Right renal cortex interstitium (tissue), 3 donors: ENCODE measurements at places on chromosomes 3 and 15. TPM values are rescaled to one million over a fixed set of nuclear protein-coding genes. Genes with fewer than 3 reads are reported as not detected.

The MAGEL2 gene
- 4.1 TPM for polyA plus RNA-seq

DNA sequence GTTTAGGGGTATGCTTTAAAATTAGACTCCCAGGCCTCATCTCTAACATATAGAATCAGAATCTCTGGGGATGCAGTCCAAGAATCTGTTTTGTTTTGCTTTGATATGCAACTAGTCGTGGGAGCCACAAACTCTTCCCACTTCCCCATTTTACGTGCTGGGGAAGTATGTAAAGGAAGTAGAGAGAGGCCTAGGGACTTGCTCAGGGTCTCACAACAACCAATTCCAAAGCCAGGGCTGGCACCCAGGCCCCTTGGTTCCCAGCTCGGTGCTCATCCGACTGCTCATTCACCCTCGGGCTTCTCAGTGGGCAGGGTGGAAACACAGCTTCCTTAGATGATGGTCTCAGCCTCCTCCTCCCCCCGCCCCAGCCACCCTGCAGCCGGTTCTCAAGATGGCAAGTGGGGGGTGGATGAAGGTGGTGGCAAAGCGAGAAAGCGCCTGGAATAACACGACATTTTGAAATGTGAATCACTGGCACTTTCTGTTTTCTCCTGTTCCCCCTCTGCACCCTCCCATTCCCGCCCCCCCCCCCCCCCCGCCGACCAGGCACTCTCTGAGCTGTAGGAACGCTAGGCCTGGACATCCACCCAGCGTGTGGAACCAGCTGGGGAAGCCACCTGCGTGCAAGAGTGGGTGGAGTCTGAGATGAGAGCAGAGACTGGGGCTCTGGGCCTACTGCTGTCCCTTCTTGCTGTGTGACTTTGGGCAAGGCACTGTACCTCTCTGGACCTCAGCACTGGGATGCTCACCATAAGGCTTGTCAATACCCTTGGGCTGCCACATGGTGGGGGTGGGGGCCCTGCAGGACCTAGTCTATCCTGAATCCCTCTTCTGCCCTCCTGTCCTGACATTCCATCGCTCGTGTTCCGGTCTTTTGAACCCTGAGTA, 214.5 kb downstream of the RPLP1 start:
- DNase-seq = no peak

GRCh38 chr3:180325958-180326357, 276.0 kb upstream of the TTC14 start:
- no peak for DNase-seq

DNA sequence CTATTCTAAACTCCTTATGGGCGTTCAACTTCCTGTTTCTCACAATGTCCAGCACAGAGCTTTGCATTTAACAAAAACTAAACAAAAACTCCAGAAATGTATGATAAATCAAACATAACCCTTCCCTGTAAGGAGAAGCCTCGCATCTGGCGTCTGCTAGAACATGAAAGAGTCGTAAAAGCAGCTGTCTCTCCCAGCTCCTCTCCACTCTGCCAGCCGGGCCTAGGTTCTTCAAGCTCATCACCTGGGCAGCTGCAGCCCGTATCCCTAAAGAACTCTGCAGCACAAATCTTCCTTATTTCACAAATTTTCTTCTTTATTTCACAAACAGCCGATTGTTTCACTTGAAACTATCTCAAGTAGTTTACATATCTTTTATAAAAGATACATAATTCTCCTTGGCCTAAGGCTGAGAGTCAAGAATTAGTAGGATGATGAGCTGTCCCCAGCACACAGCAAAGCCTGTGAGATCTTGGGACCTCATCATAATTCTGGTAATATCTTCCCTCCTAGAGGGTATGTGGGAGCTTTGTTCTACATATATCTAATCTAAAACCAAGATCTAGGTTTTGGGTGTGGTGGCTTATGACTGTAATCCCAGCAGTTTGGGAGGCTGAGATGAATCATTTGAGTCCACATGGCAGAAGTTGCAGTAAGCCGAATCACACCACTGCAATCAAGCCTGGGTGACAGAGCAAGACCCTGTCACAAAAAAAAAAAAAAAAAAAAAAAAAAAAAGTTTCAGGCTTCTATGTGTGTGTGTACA, 35.3 kb downstream of the ANXA2 start:
- DNase-seq = no peak

- DNase-seq = no peak
These were observed 679 bp upstream of the MYD88 start for GRCh38 chr3:38137615-38138348.

DNA sequence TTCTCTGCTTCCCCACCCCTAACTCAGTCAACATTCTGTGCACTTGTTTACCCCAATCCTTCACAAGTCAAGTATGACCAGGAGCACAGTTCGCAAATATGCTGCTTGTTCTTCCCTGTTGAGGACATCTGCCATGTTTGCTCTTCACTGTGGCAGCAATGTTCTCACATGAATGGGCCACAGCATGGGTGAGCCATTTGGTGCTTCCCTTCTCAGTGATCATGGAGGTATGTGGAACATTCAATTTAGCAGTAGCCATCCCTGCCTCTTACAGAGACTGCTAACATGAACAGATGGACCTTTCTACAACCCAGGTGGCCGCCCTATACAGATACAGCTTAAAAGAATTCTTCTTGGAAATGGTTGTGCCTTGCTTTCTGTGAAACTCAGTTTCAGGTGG, 660.1 kb upstream of the SGO1 start:
- no peak for DNase-seq

- DNase-seq = no peak
These were observed 3.2 kb downstream of the TYRO3 start for GRCh38 chr15:41562244-41562643.

GRCh38 chr3:127634653-127635052, 5.7 kb downstream of the PODXL2 start:
- DNase-seq = no peak
